ENCODE measurements at places on chromosomes 7 and 10. TPM values are rescaled to one million over a fixed set of nuclear protein-coding genes. Genes with fewer than 3 reads are reported as not detected.

HMX3 gene
- total RNA-seq, result not detected

ZNF425 gene
- 7.1 TPM for total RNA-seq

NUTM2A gene
- total RNA-seq, result 3.0 TPM

CCDC6 gene
- total RNA-seq, result 22.2 TPM

DNA sequence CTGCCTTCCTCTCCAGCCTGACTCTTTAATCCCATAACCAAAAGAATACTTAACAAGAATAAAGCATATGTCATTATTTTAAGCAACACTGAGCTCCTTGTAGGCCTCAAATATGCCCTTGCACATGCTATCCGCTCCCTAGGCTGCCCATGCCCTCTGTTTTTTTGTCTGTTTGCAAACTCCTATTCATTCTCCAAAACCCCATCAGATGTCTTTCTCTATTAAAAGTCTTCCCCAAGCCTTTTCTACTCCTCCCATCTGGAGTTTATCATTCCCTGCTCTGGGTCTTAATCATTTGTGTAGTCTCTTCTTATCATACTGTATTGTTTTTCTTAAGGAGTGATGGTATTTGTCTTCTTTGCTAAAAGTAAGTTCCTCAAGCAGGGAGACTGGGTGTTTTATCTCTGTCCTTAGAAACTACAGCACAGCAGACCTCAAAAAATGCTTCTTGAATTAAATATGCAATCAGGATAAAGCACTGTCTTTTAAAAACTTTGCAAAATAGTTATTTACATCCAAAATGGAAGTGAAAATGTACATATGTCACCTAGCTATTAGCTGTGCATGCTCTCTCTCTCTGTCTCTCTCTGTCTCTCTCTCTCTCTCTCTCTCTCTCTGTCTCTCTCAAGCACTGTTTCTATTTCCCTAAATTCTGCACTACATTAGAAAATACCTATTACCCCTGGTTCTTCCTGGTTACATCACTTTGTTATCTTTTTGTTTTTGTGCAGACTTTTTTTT, 56.5 kb upstream of the OPALIN start:
- no peaks in the 10 kb centered on the region for H3K4me1 ChIP-seq
- no peaks in the 10 kb centered on the region for H3K36me3 ChIP-seq
- H3K27ac ChIP-seq, result no peak overlapping the region
- H3K4me3 ChIP-seq, result no peak overlapping the region
- no peak for DNase-seq
- H3K27me3 ChIP-seq, result peaks cover 6% of the 10 kb centered on the region

DNA sequence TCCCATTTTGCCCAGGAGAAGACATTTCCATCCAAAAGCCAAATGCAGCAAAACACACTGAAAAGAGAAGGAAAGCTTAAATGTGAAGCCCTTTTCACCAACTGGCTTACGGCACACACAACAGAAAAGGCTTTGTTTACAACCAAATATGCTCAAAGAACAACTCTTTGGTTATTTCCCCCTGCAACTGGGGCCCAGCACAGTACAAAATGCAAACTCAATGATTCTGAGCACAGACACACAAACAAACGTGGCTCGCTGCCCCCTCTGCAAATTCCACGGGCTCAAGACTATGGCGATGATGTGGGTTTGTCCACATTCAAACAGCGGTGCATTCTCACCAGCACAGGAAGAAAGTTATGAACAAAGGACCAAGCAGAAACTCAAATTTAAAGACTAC, 5.3 kb downstream of the CPXM2 start:
- no peaks in the 10 kb centered on the region for H3K4me1 ChIP-seq
- no peaks in the 10 kb centered on the region for H3K36me3 ChIP-seq
- no peak overlapping the region for H3K27ac ChIP-seq
- H3K27me3 ChIP-seq, result peaks cover 36% of the 10 kb centered on the region
- no peak overlapping the region for H3K4me3 ChIP-seq

- H3K4me3 ChIP-seq, result no peak overlapping the region
- H3K36me3 ChIP-seq, result no peaks in the 10 kb centered on the region
- H3K4me1 ChIP-seq, result no peaks in the 10 kb centered on the region
- no peak overlapping the region for H3K27ac ChIP-seq
- H3K27me3 ChIP-seq, result no peaks in the 10 kb centered on the region
Measured at GRCh38 chr7:72163271-72163670, 248.9 kb downstream of the CALN1 start.

DNA sequence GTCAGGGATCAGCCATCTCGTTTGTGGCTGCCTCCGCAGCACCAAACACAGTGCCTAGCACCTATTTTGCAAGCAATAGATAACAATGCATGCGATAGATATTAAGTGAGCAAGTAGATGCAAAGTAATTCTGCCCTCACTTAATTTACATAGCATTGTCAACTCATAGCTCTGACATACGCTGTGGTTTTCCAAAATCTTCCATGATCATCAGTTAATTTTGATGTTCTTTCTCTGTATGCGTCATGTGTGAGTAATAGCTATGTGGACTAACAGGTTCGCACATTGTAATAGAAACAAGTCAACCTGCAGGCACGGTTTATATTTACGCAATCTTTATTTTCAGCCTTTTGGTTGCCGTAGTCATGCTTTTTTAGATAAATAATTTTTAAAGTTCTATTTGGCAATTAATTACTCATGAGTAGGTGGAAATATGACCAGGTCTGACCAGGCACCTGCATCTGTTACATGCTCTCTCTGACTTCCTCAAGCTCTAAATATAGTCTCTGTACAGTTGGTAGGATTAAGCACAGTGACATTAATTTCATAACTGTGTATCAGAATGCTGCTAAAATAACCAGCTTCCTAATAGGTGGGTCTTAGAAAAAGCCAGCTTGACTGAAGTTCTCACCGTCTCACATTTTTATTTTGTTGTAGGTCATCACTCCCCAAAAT, 13.3 kb downstream of the MAP3K8 start:
- H3K4me3 ChIP-seq, result no peak overlapping the region
- peak; percentile 79 for DNase-seq
- H3K27ac ChIP-seq, result no peak overlapping the region
- H3K4me1 ChIP-seq, result peaks cover 12% of the 10 kb centered on the region
- no peaks in the 10 kb centered on the region for H3K27me3 ChIP-seq
- H3K36me3 ChIP-seq, result peaks cover 33% of the 10 kb centered on the region

GRCh38 chr7:32023376-32023775, 46.8 kb downstream of the PDE1C start:
- no peaks in the 10 kb centered on the region for H3K36me3 ChIP-seq
- no peaks in the 10 kb centered on the region for H3K27me3 ChIP-seq
- no peaks in the 10 kb centered on the region for H3K4me1 ChIP-seq
- DNase-seq, result no peak

DNA sequence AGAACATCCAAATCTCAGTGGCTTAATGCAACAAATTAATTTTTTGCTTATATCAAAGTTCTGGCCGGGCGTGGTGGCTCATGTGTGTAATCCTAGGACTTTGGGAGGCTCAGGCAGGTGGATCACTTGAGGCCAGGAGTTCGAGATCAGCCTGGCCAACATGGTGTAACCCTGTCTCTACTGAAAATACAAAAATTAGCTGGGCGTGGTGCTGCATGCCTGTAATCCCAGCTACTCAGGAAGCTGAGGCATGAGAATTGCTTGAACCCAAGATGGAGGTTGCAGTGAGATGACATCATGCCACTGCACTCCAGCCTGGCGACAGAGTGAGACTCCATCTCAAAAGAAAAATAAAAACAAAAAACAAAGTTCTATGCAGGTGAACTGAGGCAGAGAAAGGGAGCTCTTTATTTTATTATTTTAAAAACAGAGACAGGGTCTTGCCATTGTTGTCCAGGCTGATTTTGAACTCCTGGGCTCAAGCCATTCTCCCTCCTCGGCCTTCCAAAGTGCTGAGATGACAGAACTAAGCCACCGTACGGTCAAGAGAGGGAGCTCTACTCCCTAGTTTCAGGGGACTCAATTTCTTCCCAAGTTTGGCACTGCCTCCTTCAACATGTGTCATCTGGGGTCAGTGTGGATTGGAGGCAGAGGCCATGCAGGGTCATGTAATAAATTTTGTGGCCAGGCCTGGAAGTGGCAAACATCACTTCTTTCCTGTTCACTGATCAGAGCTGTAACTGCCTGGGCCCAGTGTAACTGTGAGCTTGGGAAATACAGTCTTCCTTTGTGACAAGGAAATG, 2.4 kb downstream of the ADCK2 start:
- peaks cover 4% of the 10 kb centered on the region for H3K36me3 ChIP-seq
- H3K27ac ChIP-seq, result no peak overlapping the region
- H3K4me3 ChIP-seq, result no peak overlapping the region
- H3K27me3 ChIP-seq, result no peaks in the 10 kb centered on the region
- H3K4me1 ChIP-seq, result no peaks in the 10 kb centered on the region

DNA sequence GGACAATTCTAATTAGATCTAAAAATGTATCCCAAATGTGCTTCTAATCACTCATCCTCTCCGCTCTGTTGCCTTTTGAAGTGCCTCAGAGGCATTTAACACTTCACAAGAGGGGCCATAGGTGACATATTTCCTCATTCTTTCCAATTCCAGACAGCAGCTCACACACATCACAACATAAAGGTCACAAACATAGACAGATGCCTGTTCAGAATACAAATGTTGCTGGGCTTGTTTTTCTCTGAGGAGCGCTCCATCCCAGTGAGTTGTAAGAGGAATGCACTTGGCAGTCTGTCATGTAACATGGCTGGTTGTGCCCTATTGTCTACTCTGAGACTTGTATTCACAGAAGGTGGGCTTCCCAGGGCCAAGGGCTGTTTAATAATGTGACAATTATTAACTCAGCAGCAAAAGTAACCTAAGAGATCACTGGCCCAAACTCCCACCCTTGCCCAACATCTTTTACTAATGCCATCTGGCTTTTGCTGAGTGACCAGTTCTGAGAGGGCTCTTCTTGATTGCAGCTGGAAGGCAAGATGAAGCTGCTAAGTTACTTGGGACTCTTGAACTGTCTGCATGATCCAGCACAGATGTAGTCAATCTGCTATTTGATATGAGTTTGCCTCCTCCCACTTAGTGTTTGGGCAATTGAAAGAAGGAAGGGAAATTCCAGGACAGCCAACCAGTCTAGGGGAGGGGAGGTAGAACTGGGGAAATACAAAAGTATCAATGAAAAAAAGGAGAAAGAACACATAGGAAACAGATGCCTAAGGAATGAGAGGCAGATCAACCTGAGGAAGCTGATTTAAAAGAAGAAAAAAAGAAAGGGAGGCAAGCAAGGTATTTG, 13.6 kb downstream of the PON2 start:
- H3K4me3 ChIP-seq, result no peak overlapping the region
- H3K4me1 ChIP-seq, result peaks cover 30% of the 10 kb centered on the region
- DNase-seq, result peak; percentile 75
